Stimulated activated CD4-positive, alpha-beta T cell treated with anti-CD3 and anti-CD28 coated beads, Interleukin-1b, Interleukin-23, amount 100 ng/mL, for 1 hour (primary cell): ENCODE measurements at places on chromosomes 12 and 14.

- DNase-seq = no peak
Measured at GRCh38 chr14:22220427-22220826, 368.6 kb downstream of the DAD1 start.

DNA sequence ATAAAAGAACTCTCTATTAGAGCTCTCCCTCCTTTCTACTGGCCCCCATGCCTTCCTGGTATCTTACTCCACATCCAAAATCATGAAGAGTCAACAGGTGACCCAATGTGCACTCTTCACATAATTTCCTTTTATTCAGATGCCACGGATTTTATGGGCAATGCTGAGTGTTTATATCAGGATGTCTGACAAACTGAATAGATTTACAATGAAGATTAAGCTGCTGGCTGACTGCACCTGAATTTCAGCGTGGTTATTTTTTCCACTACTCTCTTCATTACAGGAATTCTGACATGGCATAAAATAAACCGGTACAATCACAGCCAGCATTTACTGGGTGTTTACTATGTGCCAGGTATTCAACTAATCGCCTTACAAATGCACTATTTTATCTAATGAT is 29.4 kb upstream of the CERS5 start:
- DNase-seq = no peak

DNA sequence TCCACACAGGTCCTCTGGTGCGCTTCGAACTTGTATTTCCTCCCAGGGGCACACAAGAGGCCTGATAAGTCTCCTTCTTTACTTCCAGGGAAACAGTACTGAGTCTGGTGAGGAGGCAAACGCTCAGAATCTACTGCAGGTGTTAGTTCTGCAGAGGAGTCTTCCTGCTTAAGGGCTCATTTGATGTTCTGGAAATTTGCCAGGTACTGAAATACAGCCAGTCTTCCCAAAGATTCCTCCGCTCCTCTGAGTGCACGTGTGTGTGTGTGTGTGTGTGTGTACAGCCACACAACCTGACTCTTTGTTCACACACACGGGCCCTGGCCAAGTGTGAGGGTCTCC is 92.0 kb downstream of the FBXL14 start:
- DNase-seq = no peak

DNA sequence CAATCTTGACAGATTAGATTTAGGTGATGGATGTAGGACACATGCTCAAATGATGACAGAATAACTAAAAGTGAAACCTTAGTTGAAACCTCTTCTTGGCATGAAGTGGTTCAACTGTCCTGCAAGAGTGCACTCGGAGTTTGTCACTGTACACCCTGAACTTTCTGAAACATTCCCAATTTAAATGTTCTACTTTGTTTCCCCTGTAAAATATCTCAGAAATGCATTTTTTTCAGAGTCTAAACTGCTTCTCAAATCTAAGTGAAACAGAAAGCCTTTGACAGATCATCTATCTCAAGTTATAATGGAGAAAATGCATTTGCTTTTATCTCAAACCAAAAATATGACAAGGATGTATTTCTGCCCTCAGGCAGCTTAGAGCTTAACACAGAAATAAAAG is 66.0 kb downstream of the BHLHE41 start:
- no peak for DNase-seq

DNA sequence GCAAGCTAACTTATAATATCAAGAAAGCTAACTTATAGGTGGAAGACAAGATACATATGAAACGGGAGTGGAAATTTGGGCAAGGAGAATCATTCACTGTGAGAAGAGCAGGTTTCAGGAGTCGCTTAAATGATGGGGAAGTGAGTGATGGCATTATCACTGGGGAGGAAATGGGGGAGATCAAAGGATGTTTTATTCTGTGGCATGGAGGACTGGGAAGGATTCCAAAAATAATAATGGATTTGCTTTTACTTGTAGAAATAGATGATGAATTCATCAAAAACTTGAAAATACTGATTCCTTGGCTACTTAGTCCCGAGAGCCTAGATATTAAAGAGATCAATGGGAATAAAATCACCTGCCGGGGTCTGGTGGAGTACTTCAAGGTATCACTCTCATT is 47.8 kb downstream of the SAV1 start:
- DNase-seq = no peak

GRCh38 chr12:52079576-52080402 is at the start of gene SMIM41:
Gene SMIM41 (plus strand): TSS chr12:52079704. CDS start chr12:52079780, 76 bp downstream.
- DNase-seq = no peak

GRCh38 chr12:103050273-103050672 is 92.8 kb downstream of the ASCL1 start:
- no peak for DNase-seq

DNA sequence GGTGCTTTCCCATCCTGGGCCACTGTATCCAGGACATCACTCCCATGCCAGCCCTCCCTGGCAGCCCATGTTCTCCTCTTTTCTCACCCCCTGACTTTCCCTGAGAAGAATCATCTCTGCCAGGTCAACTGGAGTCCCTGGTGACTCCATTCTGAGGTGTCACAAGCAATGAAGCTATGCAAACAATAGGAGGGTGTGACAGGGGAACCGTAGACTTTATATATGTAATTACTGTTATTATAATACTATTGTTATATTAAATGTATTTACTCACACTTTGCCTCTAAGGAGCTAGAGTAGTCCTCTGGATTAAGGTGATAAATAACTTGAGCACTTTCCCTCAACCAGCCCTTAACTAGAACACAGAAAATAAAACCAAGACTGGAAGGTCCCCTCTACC is 9.2 kb downstream of the ZNF219 start:
- no peak for DNase-seq

- no peak for DNase-seq
Measured at GRCh38 chr12:64457032-64457431, 5.1 kb downstream of the TBK1 start.

GRCh38 chr12:124497658-124498057 is 69.8 kb downstream of the NCOR2 start:
- no peak for DNase-seq

- DNase-seq = peak; percentile 63
Measured at GRCh38 chr12:9647825-9648700, 21.4 kb upstream of the CLEC2D start.

GRCh38 chr12:153080-153746 is 60.7 kb downstream of the SLC6A12 start:
- DNase-seq = no peak

GRCh38 chr12:94079566-94080340 is 68.6 kb upstream of the PLXNC1 start:
- no peak for DNase-seq

GRCh38 chr12:65685514-65685913 is 138.8 kb upstream of the HMGA2 start:
- DNase-seq = no peak

- no peak for DNase-seq
Measured at GRCh38 chr14:102993523-102993922, 63.8 kb downstream of the CDC42BPB start.

- no peak for DNase-seq
Measured at GRCh38 chr12:52024845-52025230, 18.1 kb downstream of the TAMALIN start.

GRCh38 chr14:100691395-100692056 is 35.2 kb upstream of the DLK1 start:
- no peak for DNase-seq

DNA sequence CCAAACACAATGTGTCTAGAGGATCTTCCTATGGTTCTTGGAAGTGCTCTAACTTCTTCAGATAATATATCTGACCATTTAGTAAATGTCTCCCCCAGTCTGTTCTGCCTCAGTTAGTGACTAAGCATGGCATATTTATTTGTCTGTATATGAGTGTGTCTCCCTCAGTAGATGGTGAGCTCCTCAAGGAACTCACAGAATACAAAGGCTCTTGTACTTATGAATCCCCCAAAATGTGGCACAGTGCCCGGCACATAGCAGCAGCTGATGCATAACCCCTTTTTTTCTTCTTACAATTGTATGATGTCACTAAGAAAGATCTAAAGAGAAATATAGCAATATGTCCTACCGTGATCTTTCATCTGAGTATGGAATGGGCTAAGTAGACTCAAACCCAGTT is 264.7 kb upstream of the PRICKLE1 start:
- DNase-seq = no peak

DNA sequence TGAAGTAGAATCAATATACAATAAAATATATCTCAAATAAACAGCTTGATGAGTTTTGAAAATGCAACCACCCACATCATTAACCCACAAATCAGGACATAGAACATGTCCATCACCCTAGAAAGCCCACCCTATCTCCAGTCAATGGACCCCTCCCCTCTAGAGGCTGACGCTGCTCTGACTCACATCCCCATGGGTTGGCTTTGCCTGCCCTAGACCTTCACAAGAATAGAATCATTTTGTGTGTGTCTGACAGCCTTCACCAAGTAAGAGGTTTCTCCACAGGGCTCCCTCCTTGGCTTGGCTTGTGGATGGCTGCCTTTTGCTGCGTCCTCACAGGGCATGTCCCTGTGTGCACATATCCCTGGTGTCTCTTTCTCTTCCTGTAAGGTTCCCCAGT is 250.2 kb upstream of the RTL1 start:
- DNase-seq = no peak

DNA sequence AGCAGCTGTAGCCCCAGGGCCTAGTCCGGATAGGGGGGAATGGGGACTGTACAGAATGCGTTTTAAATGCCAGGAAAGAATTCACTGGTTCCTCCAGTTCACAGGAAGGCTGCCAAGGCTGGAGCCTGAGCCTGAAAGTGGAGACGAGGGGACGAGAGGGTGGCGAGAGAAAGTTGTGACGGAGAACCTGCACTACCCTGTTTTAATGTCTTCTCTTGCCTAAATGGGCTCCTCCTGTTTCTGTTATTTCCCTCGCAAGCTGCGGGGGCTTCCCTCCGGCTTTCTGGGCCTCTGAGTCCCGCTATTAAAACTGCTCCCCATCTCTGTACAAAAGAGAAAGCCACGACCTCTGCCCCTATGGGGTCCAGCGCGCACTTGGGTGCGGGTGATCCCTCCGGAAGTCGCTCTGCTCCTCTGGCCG is 4.5 kb downstream of the C1QL4 start:
- no peak for DNase-seq

DNA sequence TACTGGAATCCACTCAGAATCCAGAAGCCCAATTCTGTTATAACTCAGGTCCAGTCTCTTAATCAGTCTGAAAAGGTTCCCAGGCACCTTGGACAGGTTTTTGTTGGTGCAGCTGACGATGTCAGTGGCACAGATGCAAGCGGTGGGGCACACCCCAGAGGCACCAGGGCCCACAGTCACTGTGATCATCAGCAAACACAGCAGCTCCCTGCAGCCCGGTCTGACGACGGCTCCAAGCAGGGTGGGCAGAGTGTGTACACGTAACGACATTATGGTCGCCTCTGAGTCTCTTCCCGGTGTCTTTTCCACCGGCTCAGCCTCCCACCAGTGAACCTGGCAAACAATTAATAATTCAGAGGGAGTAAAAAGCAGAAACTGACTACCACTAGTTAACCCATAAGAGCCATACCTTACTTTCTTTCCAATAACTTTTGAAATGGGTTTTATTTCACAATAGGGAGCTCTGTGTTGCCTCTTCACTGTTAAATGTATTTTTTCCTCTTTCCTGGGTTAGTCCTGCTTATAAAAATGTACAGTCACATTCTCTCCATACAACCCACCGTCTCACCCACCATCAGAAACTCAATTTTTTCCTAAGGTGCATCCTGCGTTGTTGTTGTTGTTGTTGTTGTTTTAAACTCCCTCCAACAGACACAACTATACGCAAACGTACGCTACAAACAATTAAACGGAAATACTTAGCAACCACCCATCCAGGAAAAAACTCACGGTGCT is 521 bp upstream of the PCED1B start:
- DNase-seq = no peak

DNA sequence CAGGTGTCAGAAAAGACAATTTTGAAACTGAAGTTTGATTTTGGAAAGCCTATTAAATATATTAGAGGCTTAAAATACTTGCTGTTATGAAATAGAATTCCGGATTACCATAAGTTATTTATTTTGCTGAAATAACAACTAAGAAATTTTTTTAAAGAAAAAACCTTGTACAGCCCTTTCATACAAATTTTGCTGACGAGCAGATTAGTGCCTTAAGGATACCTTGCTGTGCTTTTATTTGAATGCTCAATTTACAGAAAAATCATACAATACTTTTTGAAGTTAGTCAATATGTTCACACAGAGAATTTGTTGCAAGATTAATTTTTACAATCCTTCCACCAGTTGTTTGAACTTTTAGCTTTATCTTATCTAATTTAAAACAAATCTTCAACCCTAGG is 29.5 kb upstream of the CLEC2D start:
- DNase-seq = no peak
